ENCODE measurements at places on chromosomes 3 and 15.

GRCh38 chr15:29071232-29071881 lies 185.6 kb downstream of the APBA2 start:
- no peak for DNase-seq

DNA sequence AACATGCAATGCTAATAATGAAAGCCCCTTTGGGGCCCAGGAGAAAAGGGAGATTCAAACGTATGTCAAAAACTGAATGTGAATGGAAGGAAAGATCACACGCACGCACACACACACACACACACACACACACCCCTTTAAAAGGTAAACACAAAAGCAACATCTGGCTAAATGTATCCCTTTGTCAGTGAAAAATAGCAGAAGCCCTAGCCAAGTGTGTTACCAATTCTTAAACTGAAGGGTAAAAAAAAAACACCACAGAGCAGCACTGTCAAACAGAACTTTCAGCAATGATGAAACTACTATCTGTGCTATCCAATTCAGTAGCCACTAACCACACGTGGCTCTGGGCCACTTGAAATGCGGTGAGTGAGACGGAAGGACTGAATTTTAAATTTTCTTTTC lies 4.9 kb downstream of the RFTN1 start:
- no peak for DNase-seq

- no peak for DNase-seq
Measured at GRCh38 chr3:61600195-61600594, 38.8 kb downstream of the PTPRG start.

- DNase-seq: no peak
Measured at GRCh38 chr3:191217301-191217700, 18.3 kb downstream of the OSTN start.

- no peak for DNase-seq
Measured at GRCh38 chr3:196220991-196221390, 4.7 kb downstream of the SLC51A start.

- peak; percentile 34 for DNase-seq
Measured at GRCh38 chr15:81274931-81275707, 48.8 kb downstream of the STARD5 start.

DNA sequence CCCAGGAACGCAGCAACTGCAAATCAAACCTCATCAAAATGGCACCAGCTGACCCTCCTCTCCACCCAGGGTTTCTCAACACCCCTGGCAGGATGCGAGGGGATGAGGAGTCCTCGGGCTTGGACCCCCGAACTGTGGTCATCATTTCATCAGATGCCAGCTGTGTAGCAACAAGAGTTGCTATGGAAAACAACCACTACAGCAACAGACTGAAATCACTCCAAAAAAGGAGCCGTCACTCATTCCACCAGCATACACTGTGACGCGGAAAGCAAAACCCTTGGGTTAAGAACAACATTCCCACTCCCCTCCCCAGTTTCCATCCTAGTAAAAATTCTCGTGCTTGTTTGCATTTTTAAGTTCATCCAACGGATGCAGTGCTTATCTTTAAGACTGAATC lies 40.1 kb downstream of the VGLL4 start:
- no peak for DNase-seq

- DNase-seq: peak; percentile 31
Measured at GRCh38 chr3:123627673-123628670, 43.1 kb upstream of the HACD2 start.

GRCh38 chr15:73956743-73957135 lies 30.5 kb downstream of the LOXL1 start:
- no peak for DNase-seq

DNA sequence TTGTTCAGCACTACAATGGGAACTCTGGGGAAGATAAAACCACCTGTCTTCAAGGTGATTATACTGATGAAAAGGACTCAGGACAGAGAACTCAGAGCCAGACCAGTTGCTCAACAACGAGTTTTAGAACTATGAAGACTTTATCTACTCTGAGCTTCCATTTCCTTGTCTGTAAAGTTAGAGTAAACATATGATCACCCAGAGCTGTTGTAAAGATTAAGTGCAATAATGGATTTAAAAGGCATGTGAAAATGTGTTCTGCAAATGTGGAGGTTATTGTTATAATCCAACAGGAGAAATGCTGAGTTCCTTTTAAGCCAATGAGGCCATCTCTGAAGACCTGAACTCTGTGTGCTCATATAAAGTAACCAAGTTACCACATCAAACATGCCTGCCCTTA lies 139.7 kb upstream of the CMC1 start:
- no peak for DNase-seq

- DNase-seq: no peak
Measured at GRCh38 chr3:58161435-58162398, 49.1 kb downstream of the DNASE1L3 start.

GRCh38 chr3:129061888-129062834 lies 1.6 kb downstream of the GP9 start:
- DNase-seq: no peak

DNA sequence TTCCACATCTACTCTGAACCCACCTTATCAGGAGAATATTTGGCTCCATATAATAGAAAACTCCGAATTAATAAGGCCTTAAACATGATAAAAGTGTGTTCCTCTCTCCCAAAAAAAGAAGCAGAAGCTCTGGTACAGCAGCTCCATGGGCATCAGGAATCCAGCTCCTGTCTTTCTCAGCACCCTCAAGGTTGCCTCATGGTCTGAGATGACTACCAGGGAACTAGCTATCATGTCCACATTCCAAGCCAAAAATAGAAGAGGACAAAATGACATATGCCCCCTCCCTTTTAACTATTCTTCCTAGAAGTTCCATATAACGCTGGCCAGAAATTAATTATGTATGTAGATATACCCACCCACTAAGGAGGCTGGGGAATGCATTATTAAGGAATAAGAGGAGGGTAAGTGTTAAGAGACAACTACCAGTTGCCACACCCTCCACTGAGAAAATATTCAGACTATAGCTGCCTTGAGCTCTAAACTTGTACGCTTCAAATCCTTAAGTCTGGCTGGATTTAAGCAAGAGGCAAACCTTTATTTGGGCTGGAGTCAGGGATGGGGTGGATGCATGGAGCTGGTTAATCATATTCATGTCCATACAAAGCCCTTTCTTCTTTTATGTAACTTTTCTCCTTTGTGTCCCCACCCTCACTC lies 35.8 kb upstream of the CTDSPL start:
- no peak for DNase-seq

DNA sequence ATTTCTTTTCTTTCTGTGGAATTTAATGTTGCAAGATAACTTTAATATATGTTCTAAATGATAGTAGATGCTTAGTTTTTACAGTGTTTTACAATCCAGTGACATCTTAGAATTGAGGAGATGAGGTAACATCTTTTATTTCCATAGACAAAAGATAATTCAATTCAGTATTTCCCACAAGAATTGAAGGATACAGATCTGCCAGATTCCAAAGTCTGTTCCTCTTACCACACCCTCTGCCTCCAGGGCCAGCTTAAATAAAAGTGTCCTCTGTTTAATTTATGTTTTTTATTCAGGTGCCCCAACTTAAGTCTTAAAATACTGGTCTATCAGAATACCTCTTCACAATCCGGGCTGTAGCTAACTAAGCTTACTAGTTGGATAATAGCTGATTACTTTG lies 6.5 kb downstream of the STT3B start:
- no peak for DNase-seq

- no peak for DNase-seq
Measured at GRCh38 chr15:89167267-89168176, 53.9 kb downstream of the RLBP1 start.

DNA sequence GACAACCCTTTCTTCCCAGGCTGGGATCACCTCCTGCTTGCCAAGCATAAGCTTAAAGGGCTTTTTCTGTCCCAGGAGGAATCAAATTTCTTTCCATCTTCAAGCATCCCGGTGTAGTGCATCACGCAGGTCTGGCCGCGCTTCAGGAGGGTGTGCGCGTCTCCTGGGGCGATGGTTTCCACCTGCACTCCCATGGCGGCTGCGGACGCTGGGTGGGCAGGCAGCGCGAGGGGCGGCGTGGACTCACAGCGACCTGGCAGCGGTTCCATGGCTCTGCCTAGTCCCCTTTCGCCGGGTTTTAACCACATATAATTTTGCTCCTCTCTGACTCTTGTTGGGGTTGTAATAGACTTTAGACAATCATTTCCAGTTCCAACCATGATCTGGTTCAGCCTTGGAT lies 10.6 kb upstream of the TM4SF4 start:
- DNase-seq: no peak

GRCh38 chr3:140186421-140186920 lies 251.5 kb downstream of the CLSTN2 start:
- DNase-seq: peak; percentile 95

DNA sequence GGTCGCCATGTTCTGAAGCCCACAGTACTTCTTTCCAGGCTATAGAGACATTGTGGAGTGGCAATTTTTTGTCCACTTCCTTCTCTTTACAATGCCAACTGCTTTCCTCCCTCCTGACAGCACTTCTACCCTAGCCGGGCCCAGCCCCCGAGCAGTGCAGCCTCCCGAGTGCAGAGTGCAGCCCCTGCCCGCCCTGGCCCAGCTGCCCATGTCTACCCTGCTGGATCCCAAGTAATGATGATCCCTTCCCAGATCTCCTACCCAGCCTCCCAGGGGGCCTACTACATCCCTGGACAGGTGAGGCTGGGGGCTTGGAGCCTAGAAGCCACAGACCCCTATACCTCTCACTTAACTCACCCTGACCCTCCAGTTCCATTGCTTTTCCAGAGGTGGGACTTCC lies 2.8 kb downstream of the EIF4G1 start:
- no peak for DNase-seq

- DNase-seq: no peak
Measured at GRCh38 chr15:54026891-54027290, 48.6 kb downstream of the UNC13C start.

- no peak for DNase-seq
Measured at GRCh38 chr15:80875568-80876347, 96.6 kb downstream of the CEMIP start.

DNA sequence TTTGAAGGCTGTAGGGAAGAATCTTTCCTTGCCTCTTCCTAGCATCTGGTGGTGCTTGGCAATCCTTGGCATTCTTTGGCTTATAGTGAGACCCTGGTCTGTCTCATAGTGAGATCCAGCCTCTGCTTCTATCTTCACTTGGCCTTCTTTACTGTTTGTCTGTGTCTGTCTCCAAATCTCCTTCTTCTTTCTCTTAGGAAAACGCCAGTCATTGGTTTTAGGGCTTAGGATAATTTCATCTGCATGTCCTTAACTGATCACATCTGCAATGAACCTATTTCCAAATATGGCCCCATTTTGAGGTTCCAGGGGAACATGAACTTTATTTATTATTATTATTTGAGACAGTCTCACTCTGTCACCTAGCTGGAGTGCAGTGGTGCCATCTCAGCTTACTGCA lies 25.8 kb downstream of the KAT2B start:
- no peak for DNase-seq

- no peak for DNase-seq
Measured at GRCh38 chr3:131630097-131630496, 127.3 kb upstream of the MRPL3 start.

DNA sequence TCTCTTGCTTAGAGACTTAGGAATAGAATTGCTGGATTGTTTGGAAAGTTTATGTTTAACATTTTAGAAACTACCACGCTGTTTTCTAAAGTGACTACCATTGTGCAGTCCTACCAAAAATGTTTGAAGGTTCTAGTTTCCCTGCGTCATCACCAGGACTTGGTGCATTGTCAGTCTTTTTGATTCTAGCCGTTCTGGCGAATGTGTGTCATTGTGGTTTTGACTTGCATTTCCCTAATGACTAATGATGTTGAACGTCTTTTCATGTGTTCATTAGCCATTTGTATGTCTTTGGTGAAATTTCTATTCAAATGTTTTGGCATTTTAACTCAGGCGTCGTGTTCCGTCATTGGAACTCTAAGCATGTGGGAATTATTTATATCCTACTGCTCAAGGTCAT lies 58.0 kb downstream of the CHD2 start:
- DNase-seq: no peak

- DNase-seq: no peak
Measured at GRCh38 chr3:158991146-158991705, 189.4 kb downstream of the MFSD1 start.

- DNase-seq: no peak
Measured at GRCh38 chr3:131549340-131549739, 46.6 kb upstream of the MRPL3 start.

- no peak for DNase-seq
Measured at GRCh38 chr3:53633197-53633787, 138.9 kb downstream of the CACNA1D start.

GRCh38 chr3:16382845-16383244 lies 117.8 kb downstream of the OXNAD1 start:
- no peak for DNase-seq

DNA sequence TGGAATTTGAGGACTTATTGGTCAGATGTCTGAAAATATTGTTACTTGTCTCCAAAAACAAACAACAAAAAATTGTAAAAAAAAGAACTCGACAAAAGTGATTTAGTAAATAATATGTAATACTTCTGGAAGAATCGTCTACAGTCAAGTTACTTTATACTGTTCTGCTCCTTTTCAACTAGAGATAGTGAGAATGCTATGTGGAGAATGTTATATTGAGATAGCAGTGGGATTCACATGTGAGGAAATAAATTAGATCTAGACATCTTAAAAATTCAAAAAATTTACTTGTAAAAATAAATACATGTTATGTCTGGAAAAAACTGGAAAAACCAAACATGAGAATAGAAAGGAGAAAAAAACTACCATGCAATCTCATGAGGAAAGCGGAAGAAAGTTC lies 64.9 kb downstream of the SGO1 start:
- DNase-seq: no peak

DNA sequence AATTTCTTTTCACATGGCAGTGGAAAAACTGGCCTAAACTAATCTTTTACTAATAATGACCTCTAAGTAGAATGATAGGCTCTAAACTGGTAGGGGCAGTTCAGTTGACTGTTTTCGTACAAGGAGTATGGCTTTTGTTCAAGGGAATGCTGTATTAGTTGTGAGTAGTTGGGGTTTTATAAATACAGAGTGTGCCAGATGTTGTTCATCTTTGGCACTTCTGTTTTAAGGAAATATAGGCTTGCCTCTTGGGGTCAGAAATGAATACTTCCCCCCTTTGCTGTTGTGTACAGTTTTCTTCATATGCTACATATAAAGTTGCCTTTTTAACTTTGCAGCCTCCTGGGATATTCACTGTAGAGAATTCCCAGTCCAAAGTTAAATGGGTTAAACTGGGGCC lies 181.0 kb upstream of the CGNL1 start:
- no peak for DNase-seq

GRCh38 chr3:18771931-18772330 lies 346.8 kb upstream of the SATB1 start:
- no peak for DNase-seq

GRCh38 chr3:17936736-17937480 lies 194.5 kb upstream of the TBC1D5 start:
- DNase-seq: no peak

GRCh38 chr3:194961571-194961970 lies 275.9 kb downstream of the FAM43A start:
- DNase-seq: no peak

GRCh38 chr3:140292170-140292569 lies 357.2 kb downstream of the CLSTN2 start:
- no peak for DNase-seq

GRCh38 chr15:66948294-66948693 lies 117.1 kb upstream of the SMAD3 start:
- DNase-seq: no peak
